ENCODE measurements at places on chromosomes 11 and 22.

GRCh38 chr11:15119826-15120225 is 5.1 kb downstream of the INSC start:
- DNase-seq = no peak

DNA sequence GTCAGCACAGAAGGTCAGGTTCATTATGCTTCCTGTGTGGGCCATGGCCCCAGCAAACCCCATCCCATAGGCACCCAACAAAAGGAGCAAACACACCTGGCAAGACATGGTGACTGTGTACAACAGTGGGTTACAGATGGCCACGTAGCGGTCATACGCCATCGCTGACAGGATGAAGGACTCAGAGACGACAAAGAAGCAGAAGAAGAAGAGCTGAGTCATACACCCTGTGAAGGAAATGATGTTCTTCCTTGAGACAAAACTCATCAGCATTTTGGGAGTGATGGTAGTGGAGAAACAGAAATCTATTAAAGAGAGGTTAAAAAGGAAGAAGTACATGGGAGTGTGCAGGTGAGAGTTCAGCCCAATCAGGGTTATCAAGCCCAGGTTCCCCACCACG is 309 bp downstream of the OR8B12 start:
- no peak for DNase-seq

DNA sequence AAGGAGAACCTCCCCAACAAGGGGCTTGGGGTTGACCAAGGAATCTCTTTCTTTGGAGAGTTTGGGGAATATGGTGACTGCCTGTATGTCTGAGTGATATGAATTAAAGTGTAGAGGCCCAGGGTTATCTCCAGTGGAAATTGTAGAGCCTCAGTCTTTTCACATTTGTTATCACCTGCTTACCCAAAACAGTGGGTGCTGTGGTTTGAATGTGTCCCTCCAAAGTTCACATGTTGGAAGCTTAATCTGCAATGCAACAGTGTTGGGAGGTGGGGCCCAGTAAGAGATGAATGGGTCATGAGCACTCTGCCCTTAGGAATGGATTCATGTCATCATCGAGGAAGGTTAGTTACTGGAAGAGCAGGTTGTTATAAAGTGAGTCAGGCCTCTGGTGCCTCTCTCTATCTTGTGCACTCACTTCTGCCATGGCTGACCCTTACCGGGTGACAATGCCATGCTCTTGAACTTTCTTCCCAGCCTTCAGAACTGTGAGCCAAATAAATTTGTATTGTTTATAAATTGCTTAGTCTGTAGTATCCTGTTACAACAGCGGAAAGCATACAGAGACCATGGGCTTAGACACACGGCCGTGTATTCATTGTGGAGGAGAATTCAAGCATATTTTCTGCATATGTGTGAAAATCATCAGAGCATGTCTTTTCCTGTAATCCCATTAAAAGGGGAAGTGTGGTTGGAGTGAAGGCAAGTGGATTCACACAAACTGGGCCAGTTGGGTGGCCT is 114.1 kb upstream of the TBCEL start:
- DNase-seq = no peak

DNA sequence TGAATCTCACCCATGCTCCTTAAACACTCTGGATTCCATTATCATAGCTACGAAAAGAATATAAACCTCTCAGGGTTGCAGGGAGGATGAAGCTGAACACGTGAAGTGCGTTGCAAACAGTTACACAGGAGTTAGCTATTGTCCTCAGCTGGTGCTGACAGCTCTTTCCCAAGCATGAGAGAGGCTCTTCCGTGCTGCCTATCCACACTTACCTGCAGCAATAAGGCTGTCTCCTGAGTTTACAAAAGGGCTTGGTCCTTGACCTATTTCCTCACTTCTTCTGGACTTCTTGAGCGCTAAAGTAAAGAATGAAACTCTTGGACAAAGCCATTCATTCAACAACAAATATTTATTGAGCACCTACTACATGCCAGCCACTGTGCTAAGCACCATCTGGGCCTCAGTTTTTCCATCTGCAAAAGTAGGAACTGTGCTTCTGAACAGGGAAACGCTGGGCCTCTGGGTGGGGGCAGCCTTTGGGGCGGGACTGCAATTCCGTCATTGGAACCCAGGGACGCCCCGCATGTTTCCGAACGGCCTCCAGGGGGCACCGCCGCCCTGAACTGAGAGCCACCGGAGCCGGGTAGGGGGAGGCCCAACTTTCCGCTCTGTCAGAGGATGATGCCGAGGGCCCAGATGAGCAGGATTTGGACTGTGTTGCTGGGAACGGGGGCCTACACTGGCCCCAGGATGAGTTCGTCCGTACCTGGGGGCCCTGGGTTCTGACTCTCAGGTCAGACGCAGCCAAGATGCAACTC is 651 bp upstream of the ARL2 start:
- DNase-seq = peak; percentile 95

DNA sequence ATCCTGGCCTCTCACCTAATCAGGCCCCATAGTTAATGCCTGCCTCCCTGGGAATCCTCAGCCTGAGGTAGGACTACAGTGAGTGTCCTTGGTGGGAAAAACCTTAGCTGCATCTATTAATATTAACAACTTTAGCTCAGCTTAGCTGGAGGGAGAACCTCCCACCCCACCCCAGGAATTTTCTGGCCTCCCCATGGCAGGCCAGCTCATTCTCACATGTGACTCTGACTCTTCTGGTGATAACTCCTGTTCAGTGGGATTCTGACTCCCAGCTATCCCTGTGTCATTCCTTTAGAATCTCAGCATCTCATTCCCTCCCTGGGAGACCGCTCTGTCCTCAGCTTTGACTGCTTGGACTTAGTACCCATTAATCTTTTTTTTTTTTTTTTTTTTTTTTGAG is 14.5 kb downstream of the ART5 start:
- no peak for DNase-seq

- DNase-seq = no peak
Measured at GRCh38 chr22:19634226-19634975, 79.9 kb upstream of the SEPTIN5 start.

- peak; percentile 46 for DNase-seq
Measured at GRCh38 chr22:41469218-41469851, 418 bp downstream of the ACO2 start.

DNA sequence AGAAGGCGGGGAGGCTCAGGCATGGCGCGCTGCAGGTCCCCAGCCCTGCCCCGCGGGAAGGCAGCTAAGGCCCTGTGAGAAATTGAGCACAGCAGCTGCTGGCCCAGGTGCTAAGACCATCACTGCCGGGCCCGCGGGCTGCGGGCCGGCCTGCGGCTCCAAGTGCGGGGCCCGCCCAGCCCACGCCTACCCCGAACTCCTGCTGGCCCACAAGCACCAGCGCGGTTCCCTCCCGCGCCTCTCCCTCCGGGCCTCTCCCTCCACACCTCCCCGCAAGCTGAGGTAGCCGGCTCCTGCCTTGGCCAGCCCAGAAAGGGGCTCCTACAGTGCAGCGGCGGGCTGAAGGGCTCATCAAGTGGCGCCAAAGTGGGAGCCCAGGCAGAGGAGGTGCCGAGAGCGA is 4.6 kb upstream of the RDX start:
- no peak for DNase-seq

GRCh38 chr11:34745195-34745594 is 124.3 kb downstream of the EHF start:
- DNase-seq = no peak

- no peak for DNase-seq
Measured at GRCh38 chr22:39717099-39717498, 146.5 kb downstream of the CACNA1I start.

DNA sequence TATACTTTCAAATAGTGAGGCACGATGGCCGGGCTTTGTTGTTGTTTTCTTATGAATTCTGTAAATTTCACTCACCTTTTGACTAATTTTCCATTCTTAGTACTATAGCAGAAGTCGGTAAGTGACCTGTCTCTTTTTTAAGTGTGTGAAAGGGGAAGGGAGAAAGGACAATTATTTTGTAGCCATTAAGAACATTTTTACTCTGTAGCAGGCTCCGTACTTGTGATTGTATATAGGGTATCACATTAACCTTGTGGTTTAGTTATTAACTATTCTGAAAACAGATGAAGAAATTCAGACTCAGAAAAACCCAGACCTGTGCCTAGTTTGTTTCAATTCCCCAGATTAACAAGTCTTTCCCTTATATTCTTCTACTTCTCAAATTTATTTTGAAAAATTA is 78.7 kb downstream of the CASP12 start:
- DNase-seq = no peak

GRCh38 chr11:75873417-75874221 is 58.6 kb downstream of the UVRAG start:
- DNase-seq = no peak

Measured in K562 (cell line).